ENCODE measurements at places on chromosomes 7 and 10.
A peak's percentile ranks its signal among the peaks of the same experiment; 100 is the strongest.

DNA sequence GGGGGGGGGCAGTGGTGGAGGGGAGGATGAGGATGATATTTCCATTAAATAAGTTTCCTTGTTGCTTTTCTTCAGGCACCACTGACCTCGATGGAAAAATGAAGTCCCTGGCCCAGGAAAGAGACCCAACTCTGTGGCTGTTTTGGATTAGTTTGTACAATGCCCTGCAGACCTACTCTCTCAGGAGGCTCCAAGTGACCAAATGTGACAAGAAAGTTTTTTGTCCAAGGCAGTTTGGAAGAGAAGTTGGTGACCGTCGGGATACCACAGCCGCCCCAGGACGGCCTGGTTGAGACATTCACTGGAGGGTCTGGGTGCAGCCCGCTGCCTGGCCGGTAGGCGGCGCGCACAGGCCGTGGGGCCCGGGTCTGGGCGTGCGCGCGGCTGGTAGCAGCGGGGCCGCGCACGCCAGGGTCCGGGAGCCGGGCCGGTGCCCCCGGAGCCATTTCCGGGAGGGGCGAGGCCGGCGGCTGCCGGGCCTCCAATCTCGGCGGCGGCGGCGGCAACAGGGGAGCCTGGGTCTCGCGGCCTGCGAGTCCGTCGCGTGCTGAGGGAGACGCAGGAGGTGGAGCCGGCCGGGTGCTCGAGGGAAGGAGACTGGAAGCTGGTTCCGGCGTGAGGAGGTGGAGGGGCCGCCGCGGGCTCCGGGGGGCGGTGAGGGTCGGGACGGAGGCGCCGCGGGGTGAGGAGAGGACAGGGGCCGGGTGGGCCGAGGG lies at the start of gene SGPL1:
Gene SGPL1 (plus strand): TSS at position 445 of the 716 bp plus-strand sequence. CDS start 906 bp downstream, outside the sequence.
- DNase-seq, result peak; percentile 98

DNA sequence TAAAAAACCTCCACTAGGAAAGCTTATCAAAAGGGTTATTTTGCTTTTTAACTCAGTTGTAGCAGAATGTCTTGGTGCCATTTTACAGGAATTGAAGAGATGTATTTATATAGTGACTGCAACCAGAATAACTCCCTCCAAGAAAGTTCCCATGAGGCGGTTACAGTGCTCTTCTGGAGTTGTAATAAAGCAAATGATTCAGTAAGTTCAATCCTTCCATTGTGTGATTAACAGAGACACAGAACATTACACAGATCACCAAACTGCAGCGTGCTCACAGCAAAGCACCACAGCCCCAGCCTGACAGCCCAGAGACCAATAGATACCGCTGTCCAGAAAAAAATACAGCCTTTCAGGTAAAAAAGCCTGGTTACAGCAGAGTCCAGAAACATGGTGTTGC lies 21.9 kb upstream of the CABCOCO1 start:
- no peak for DNase-seq

DNA sequence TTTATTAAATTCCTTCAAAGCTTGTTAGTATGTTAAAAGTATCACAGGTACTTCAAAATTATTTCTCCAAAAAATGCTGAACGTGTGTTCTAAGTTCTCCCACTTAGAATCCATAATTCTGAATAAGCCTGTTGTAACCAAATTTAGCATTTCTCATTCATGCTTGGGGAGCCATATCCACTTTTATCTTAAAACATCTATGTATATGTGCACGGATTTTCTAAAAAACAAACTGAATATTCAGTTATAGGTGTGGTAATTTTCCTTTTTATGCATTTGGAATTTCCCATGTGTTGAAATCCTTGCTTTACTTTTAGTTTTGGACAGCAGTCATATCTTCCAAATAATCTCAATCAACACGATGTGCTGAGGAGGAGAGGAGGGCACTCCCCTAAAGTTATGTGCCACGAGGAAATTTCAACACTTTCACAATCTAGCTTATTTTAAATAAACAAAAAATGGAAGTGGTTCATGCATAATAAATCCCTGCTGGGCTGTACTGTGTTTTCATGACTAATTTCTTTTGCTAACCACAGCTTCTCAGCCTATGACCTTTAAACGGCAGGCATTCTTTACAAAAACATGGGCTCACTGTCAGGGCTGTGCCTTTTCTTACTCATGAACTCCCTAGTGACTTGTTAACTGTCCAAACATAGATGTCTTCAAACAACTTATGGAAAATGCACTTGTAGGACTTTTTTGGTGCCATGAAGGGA lies 380.3 kb upstream of the SEMA3C start:
- peak; percentile 76 for DNase-seq

- no peak for DNase-seq
Measured at GRCh38 chr10:45375716-45376231, 1.8 kb downstream of the ALOX5 start.

GRCh38 chr10:614139-614711 lies 75.2 kb downstream of the DIP2C start:
- no peak for DNase-seq

DNA sequence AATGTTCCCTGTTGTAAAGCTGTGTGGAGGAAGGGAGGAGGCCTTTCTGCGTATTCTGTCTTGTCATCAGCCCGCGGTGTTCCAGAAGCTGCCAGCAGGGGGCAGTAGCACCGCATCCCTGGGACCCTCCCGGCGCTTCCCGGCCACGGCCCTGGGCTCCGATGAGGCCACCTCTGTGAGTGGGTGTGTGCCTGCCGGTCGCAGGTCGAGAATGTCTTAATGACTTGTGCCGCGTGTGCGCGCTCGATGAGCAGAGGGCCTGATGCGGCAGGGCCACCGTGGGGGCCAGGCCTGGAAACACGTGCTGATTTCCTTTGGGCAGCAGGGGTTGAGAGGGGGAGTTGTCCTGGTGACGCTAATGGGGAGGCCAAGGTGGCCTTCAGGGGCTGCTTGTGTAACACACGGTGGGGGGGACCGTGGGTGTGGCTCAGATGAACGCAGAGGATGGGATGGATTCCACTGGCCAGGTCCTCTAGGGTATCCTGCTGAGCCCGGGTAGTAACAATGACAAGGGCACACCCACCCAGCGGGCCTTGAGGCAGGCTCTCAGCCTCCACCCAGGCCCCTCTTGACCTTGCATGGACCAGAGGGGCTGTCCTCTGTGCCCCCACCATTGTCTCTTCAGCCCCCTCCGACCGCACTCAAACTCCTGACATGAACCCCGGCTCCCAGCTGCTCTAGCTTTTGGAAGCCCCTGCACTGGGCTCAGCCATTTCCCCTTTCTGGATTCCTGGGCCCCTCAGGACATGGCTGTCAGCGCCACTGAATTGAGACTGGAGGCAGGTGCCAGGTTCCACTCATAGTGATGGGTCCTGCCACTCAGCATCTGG lies 135.9 kb upstream of the PODXL start:
- DNase-seq, result peak; percentile 71

DNA sequence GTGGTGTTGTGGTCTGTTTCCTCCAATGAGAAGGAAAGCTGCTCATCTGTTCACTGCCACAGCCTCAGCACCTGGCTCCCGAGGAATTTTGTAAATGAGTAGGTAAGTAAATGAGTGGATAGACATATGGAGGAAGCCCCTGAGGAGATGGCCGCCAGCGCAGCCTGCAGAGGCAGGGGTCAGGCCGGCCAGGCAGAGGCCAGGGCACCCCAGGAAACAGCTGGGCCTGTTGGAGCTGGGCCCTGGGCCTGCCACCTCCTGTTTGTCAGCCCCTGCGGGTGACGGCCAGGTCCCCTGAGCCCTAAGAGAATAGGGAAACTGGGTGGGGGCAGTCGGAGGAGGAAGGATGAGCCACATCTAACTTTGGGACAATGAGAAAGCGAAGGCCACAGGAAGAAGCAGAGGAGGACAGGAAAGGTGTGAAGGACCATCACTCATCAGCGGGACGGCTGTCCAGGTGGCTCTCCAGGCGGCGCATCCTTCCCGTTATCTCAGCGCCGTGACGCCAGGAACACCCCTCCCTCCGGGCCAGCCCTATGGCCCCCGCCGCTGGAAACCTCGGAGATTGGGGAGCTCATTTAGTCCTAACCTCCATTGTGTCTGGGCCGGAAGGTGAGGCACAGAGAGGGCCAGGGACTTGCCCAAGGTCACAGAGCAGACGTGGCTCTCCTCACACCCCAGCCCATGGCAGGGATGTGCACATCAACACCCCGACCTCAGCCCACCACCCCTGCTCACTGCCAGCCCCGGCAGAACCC lies 142.3 kb upstream of the UNC5B start:
- no peak for DNase-seq

DNA sequence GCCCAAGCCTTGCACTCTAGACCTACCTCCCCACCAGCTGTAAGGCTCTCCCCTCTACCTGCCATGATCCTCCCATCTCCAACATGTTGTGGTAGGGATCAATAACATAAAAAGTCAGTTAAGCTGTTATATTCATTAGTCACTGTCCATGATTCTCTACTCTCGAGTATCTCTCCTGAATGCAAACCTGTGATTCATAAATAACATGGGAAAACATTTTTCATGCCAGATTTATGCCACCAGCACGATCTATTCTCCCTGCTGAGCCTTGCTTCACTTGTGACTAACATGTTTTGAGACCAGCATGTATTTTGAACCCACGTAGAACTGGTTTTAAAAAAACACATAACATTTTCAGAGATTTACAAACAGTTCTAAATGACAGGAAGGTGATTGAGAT lies 30.3 kb downstream of the TMEM168 start:
- DNase-seq, result no peak

DNA sequence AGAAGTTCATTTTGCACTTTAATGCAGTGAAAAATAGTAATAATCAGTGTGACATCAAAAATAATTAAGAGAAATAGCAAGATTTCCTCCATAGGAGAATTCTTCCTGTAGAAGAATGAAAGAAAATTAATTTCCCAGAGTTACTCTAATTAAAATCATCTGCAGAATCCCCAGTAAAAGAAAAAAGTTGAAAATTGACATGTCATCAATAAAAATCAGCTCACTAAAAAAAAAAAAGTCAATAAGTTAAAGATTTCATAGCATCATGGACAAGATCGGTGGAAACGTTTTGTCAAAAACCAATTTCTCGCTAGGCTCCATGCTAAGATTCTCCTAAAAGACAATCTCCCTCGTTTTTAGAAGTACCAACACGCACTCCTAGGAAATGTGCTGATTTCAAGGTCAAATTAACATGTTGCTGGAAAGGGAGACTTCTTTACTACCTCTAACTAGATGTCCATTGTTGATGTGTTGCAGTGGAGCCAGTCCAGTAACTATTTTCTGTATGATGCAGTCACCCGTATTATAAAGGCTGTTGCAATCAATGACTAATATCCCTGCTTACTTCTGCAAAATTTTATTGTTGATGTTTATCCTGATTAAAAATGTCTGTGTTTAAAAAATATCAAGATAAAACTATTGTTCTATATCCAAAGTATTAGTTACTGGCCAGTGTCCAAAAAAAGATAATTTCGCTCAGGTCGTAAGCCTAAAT lies 591.9 kb upstream of the MGMT start:
- no peak for DNase-seq

GRCh38 chr10:125990974-125991373 lies 94.6 kb downstream of the FANK1 start:
- no peak for DNase-seq

- no peak for DNase-seq
Measured at GRCh38 chr7:17415955-17416354, 117.5 kb downstream of the AHR start.

- no peak for DNase-seq
Measured at GRCh38 chr7:13757841-13758240, 231.6 kb downstream of the ETV1 start.

GRCh38 chr10:21138769-21139340 lies 241.7 kb upstream of the NEBL start:
- DNase-seq, result no peak

DNA sequence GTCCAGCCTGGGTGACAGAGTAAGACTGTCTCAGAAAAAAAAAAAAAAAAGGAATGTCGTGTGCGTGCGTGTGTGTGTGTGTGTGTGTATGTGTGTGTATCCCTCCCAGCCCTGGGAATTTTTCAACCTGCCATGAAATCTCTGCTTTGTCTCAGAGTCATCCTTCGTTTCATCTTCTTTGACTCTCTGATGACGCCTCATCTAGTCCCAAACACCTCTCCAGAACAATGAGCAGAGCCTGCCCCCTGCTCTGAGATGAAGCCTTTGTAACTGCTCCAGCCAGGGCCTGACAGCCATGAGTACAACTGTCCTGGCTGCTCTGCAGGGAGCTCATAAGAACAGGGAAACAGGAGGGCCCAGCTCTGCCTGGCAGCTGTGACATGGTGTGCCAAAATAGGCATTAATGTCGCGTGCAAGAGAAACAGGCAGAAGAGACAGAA lies 149.5 kb downstream of the FAM107B start:
- DNase-seq, result no peak

GRCh38 chr7:102431617-102432298 lies 1.6 kb upstream of the ORAI2 start:
- no peak for DNase-seq

GRCh38 chr7:30391806-30392205 lies 86.8 kb downstream of the NOD1 start:
- no peak for DNase-seq

GRCh38 chr7:155524018-155524556 lies 22.3 kb downstream of the CNPY1 start:
- DNase-seq, result no peak

- DNase-seq, result no peak
Measured at GRCh38 chr7:856444-857095, 19.8 kb upstream of the GET4 start.

DNA sequence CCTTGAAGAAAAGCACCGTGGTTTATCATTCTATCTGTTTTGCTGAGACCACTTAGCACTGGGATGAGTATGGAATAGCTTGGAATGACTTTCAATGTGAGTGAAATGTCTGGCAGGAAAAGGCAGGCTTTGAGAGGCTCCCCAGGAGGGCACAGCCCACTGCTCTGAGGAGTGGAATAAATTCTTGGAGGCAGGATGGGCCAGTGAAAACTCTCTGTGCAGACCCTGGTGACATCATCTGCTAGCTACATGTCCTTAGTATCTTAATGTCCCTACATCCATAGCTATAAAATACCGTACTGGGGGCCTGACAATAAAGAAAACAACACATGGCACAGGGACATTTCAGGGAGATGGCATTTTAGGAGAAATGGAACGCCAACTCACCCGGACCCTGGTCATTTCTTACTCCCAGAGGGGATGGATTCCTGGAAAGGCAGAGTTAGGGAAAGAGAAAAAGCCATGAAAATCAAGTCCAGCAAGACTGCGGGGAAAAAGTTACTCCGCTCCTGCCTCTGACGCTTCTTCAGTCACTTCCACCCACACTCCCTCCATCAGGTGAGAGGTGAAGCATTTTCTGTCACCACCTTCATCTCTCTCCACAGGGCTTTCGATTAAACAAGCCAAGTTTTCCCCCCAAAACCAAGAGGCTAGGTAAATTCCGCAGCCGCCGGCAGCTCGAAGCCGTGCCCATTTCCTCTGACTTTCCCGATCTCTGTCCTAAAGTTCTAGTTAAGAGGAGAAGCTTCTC lies 991 bp downstream of the ZNF239 start:
- DNase-seq, result no peak
